AG08396 (cell line): ENCODE measurements at places on chromosomes 5 and 9.

DNA sequence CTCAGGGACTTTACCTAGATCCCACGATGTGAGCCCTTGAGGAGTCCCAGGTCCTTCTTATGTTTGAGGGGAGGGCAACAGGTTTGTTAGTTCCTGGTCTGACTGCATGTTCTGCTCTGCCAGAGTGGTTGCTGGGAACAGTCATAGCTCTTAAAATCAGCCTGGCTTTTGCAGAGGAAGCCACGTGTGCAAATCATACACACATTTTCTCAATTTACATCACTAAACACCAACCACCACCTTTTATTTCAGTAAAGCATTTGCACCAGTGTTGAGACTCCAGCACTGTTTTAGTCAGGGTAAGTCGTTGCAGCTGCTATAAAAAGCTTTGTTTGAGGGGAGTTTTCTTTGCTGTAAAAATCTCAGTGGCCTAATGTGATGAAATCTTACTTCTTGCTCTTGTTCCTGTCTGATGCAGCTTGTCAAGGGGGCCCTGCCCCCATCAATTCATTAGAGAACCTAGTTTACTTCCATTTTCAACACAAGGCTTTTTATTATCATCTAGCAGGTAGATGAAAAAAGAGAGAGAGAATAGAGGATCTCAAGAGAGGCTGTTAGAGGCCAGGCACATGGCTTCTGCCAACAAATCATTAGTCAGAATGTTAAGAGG is 70.3 kb upstream of the VCAN start:
- DNase-seq = no peak

DNA sequence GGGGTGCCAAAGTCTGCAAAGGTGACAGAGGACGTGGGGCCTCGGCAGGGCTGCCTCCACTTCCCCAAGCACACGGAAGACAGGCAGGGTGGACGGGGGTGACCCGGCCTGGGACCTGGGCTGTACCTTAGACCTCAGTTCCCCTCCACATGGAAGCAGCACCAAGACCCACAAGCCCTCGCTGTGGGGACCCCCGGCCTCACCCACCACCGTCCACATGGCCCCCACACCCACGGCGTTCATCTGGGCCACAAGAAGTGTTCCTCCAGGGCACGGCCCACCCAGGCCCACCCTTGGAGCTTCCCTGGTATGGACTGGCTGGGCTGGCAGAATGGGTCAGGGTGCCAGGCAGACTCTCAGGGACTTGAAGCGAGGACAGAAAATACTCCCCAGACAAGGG is 45.8 kb upstream of the NKD2 start:
- DNase-seq = no peak

- no peak for DNase-seq
Measured at GRCh38 chr9:69980041-69980440, 63.6 kb upstream of the MAMDC2 start.

GRCh38 chr9:70419556-70420440 is 5.3 kb upstream of the KLF9 start:
- peak; percentile 93 for DNase-seq

DNA sequence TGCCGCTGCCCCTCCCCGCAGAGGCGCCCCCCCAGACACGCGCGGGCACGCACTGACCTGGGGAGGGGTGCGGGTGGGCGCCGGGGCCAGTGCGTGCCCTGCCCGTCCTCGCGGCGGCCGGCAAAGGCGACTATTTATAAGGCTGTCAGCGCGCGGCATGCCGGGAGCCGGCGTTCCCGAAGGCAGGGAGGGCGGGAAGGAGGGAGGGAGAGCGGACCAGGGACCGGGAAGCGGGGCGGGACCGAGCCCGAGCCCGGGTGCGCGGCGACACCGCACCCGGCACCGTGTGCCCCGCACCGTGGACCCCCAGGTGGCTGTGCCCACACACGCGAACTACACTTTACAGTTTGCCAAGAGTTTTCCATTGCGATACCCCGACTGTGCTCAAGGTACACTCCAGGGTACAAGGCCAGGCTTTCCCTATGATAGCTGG is at the start of gene AK1:
TSS of gene AK1 (minus strand) at position 110 of the 433 bp plus-strand sequence. CDS start 3,058 bp downstream, outside the sequence.
- peak; percentile 87 for DNase-seq

DNA sequence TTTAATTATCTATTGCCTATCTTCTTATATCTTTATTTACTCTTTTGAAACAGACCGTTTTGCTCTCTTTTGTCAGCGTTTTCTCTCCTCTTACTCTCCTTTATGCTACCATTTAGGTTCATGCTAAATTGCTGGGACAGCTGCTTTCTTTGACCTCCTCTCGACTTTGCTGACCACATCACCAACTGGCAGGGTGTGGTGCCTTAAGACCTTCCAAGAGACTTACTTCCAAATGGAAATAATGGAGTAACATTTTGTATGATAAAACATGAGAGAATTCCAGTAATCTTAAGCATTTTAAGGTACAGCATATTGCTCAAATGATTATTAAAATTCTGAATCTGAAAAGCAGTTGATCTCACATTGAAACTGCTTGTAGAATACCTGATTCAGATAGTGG is 71.5 kb upstream of the MEF2C start:
- no peak for DNase-seq
